ENCODE measurements at places on chromosomes 7 and 10.
A peak's percentile ranks its signal among the peaks of the same experiment; 100 is the strongest.

DNA sequence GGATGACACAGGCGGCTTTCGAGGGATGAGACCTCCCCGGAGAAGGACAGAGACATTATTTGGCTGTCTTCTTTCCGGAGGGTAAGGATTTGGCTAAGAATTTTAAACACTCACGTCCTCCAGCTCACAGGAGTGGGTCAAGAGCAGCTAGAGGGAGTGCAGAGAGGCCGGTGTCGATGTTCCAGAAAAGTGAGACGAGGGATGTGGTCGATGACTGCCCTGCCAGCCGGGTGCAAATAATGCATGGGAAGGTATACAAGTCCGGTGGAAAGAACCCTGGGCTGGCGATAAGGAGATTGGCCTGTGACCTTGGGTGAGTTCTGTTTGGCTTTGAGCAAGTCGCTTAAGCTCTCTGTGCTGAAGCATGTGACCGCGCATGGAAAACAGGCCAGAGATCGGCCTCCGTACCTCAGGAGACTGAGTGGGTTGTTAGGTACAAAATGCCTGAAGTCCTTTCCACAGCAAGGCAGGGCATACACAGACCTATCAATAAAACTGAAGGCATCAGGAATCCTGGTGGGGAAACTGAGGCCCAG is 149.1 kb downstream of the UBE2H start:
- DNase-seq = no peak

DNA sequence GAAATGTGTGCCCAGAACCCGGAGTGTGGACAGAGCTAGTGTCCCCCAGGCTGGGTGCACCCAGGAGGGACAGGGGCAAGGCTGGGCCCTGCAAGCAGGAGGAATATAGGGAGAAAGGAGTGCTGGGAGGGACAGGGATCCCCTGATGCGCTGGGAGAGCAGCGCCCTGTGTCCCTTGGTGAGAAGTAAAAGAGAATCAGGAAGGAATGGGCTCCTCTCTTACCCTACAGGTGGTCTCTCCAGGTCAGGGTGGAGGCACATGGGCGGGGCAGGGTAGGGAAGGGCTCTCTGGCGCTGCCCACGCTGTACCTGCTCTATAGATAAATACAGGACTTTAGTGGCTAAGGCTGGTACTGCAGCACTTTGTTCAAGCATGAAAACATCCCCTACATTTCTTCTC is 753.8 kb downstream of the GRID1 start:
- no peak for DNase-seq

DNA sequence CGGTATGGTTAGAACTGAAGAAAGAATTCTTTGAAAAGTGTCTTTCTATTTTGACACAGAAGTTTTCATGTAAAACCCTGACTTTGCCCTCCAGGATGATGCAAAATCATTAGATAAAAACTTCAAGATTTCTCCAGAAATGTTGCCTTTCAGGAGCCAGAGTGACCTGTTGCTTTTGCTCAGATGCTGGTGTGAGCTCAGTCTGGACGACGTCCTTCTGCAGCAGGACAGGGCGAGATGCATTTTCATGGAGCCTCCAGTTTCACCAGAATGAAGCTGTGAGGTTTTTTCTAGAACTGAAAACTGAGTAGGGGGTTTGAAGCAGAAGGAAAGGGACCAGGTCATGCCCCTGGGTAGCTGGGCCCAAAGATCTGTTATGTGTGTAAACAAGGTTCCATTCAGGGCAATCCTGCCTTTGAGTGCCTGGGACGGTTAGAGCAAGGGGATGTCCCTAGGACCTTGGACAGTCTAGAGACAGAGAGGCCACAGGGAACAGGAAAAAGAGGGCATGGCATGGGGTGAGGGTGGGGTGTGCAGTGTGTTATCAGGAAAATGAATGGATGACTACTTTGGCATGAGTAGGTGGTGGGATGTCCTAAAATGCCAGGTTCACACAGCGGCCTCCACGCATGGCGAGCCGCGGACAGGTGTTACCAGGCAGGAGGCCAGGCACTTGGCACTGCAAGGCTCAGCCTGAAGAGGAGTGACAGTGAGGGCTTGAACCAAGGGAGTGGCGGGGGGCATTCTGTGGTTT is 356.3 kb downstream of the CXCL12 start:
- no peak for DNase-seq

GRCh38 chr10:129771024-129771423 is 193.1 kb downstream of the EBF3 start:
- no peak for DNase-seq

DNA sequence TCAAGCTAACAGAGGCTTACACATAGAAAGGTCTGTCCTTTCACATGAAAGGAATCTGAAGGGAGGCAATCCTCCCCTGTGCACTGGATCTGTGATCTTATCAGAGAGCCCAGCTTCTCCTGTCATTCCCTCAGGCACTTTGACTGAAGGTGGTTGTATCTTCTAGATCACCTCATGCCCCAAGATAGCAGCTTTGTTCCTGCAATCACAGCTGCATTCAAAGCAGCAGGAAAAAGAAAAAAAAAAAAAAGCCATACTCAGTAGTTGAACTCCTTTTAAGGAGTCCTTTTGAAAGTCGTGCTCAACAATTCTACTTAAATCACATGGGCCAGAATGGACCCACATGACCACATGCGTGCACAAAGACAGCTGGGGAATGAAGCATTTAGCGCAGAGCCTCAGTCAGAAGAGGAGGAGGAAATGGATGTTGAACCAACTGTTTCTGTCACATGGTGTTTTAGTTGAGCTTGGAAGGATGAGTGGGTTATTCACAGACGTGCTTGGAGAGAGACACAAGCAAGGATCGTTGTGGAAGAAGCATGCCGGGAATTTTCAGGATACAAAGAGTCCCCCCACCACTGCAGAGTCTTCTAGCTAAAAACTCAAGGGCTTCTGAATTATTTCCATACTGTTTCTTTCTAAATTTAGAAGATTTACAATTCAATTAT is 13.0 kb upstream of the PFKP start:
- DNase-seq = no peak

- DNase-seq = peak; percentile 11
Observed at GRCh38 chr7:37211097-37211880, 237.4 kb downstream of the ELMO1 start.
